Stimulated activated CD4-positive, alpha-beta T cell treated with anti-CD3 and anti-CD28 coated beads, TNF-alpha, amount 100 ng/mL, for 4 hours (primary cell): ENCODE measurements at places on chromosomes 4 and X.

GRCh38 chr4:8616831-8617230 lies 24.3 kb downstream of the CPZ start:
- DNase-seq = no peak

DNA sequence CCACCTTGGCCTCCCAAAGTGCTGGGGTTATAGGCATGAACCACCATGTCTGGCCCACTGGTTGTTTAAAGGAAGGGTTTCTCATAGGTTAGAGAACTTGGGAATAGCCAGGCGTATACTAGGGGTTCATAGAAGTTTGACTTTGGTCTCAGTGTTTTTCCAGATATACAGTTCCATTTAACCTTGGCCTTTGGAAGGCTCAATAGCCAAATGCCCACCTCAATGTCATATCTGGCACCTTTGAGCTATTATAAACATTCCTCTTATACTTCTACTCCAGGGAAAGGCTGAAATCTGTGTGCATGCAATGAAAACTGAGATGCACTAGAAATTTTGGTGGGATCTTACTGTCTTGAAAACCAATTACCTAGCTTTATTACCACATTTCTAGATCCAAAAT lies 47.5 kb upstream of the PROM1 start:
- no peak for DNase-seq

GRCh38 chrX:37383313-37383712 lies 34.1 kb downstream of the PRRG1 start:
- DNase-seq = no peak

DNA sequence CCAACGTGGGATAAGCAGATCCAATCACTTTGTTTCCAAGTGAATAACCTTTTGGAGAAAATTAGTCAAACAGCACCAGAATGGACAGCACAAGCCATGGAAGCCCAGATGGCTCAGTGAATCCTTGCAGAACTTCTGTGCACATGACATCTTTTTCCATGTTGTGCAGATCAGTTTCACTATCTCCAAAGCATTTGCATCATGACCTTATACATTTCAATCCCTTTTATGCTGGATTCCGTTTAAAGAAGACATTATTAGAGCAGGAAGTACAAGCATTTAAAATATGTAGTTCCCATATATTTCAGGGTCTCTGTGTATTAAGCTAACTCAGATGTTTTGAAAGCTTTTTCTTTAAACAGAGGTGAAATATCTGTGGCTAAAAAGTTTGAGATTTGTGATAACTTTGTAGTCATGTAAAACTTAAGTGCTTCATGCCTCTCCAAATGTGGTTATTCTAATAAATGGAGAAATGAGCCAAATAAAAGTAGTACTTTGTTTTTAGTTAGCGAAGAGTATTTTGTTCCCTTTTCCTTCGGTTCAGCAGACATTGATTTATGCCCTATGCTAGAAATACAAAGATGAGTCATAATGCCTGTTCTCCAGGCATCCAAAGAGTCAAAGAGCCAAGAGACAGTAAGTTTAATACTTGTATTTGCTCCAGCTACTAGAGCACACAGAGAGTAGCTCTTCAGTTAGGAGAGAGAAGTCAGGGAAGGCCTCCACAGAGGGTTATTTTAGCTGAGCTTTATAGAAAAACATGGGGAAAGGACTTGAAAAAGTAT lies 39.0 kb downstream of the PLAC8 start:
- no peak for DNase-seq

DNA sequence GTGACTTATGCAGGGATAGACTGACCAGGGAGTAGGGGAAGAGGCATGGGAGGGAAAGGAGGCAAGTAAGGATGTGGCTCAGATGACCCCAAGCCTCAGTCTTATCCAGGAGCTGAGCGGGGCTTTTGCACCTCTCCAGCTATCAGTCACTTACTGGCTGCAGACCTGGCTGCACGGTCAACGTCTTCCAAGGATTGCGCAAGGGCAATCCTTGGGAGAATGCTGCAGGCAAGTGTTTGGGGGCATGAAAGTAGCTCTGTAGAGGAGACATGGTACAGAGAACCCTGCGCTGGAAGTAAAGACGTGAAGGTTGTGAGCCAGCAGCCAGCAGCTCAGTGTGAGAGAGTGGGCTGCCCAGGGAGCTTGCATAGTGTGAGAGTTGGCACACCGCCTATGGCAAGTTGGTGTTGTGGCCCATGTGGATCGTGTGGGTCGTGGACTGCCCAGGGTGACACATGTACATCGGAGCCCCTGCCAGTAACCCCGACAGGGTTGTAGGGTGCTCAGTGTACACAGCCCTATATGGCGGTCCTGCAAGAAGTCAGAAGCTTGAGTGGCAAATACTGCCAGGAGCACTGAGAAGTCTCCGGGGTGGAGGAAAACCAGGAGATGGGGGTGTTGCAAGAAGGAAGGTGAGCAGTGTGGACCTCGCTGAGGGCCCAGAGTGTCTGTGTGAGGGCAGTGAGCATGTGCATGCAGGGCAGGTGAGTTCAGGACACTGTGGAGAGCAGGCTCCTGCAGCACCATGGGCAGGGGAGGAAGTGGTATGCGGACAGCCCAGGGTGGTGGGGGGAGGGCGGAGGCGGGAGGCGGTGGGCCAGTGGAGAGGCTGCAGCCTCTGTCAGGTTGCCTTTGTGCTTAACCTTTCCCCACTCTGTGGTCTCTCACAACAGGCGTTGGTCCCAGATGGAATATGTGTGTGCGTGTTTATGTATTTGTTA lies 50.9 kb downstream of the KIT start:
- DNase-seq = no peak

DNA sequence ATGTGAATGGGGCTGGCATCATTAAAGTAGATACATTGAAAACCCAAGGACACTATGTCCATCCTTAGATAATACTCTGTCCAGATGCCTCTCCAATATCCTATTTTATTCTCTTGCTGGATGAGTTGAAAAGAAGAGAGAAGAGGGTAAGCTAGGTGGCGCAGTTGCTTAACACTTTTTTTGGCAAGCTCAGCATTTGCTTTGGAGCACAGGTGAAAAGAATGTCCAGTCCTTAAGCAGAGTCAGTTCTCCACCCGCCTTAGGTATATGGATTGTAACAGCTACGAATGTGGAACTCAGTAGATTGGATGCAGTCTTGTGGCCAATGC lies 208.4 kb downstream of the NWD2 start:
- DNase-seq = peak; percentile 4

DNA sequence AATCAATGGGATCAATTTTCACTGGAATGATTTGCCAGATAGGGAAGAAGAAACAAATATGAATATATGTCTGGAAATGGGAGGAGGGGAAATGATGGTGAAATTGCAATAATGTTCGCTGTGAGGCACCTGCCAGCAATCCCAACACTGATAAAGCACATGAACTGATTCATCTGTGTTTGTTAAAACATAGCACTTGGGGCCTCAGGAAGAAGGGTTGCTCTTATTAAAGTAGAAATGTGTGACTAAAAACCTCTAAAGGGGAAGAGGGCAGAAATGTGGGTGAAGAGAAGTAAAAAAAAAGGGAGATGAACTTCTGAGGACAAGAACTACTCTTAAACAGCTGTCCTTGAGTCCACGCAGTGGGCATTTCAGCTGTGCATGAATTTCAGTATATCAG lies 101.4 kb downstream of the C4orf51 start:
- no peak for DNase-seq

DNA sequence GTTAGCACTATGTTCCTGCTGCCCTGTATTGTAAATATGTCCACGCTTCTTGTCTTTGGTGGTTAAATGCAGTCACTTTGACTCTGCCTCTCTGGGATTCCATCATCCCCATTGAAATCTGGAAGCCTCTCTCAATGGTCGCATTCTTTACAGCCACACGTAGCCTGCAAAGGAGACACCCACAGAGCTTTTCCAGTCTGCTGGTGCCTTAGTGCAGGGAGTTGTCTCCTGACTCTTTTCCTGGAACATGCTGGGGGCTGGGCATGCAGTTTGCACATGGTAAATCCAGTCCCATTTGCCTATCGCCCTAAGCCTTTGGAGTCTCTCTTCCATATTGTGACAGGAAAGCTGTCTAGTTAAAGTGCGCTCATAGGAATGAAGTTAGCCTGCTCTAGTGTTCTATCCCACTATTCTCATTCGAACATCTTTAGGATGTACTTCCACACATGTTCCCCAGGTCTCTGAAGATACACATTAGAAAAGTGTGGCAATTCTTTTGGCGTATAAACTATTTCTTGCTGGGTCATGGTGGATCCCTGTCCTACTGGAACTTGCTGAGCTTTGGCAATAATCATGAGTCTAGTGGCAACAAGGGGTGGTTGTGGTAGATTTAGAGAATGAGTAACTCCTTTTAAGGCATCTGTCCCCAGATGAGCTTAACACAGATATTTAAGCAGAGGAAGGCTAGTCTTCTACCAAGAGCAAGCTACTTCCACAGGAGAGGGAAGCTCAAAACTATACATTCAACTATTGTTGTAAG lies 33.7 kb downstream of the COQ2 start:
- no peak for DNase-seq

DNA sequence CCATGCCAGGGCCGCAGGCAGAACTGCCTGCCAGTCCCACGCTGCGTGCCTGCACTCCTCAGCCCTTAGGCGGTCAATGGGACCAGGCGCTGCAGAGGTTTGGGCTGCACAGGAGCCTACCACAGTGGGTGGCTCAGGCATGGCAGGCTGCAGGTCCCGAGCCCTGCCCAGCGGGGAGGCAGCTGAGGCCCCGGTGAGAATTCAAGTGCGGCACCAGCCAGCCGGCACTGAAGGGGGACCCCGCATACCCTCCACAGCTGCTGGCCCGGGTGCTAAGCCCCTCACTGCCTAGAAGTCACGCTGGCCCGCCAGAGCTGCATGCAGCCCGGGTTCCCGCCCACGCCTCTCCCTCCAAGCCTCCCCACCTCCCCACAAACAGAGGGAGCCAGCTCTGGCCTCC lies 302.5 kb upstream of the UGT8 start:
- no peak for DNase-seq

DNA sequence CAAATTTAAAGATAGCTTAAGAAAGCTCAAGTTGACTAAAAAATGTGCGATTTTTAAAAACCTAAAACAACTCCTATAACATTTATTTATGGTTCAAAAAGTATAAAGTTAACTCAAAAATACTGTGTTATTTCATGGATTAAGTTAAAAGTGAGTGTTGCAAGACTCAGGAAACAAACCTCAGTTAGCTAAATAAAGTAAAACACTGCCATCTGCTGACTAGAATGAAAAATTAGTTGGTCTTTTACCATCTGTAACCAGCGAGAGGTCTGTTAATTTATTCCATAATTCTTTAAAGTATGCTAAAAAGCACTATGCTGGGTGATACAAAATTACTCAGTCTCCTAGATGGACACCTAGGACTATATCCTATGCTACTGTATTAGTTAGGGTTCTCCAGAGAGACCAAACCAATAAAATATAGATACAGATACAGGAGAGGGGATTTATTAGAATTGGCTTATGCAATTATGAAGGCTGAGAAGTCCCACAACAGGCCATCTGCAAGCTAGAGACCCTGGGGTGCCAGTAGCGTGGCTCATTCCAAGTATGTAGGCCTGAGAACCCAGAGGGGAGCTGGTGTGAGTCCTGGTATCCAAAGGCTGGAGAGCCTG lies 4.9 kb upstream of the WDFY3 start:
- DNase-seq = no peak

DNA sequence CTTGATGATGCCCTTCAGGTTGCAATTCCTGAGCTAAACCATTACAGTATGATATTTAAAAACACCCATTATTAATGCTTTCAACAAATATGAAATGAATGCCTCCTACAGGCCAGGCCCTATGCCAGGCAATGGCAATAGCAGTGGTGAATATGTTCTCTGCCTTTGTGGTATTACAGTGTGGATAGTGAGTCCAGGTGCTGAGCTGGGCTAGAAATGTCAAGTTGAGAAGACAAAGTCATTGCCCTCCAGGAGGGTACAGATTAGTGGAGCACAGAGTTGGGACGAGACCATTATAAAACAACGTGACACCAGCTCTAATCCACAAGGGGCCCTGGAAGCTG lies 81.9 kb downstream of the RBM47 start:
- no peak for DNase-seq

GRCh38 chrX:32893751-32894150 lies 317.6 kb downstream of the DMD start:
- no peak for DNase-seq

DNA sequence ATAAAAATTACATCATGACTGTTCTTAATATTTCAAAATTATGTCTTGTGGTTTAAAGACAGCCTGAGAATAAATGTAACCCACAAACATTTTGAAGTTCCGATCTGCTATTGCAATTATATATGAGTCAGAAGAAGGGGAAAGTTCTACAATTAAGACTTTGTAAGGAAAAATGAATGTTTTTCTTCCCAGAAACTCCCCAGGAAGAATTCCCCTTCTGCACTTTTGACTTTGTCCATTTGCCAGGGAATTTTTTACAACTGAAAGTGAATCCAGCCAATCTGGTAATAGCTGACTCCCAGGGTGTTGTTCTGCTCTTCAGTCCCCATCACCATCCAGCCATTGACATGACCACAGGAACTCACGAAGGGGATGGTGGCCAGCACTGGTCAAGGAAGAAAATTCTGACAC lies 61.6 kb upstream of the NOCT start:
- no peak for DNase-seq

DNA sequence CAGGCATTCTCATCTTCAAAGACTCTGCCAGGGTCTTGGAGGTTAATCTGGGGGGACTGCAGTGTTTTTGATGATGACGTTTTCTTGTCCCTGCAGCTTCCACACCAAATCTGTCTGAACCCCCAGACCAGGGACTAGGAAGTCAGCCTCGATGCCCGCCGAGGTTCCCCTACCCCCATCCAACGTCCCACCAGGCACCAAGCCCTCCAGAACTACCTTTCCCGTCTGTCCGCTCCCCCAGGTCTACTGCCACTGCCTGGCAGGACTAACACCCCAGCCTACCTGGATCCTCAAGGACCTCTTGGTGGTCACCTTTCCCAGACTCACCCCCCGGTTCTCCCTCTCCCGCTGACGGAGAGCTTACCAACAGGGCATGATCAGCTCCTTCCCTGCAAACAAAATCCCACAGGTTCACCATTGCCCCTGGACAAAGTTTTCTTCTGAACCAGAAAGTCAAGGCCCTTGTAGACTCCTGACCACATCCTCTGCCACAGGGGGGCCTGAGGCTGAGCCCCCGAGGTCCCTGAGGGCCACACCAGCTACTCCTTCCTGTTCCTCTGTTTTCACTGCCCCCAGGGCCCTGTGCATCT lies 40.9 kb downstream of the HMX1 start:
- no peak for DNase-seq

DNA sequence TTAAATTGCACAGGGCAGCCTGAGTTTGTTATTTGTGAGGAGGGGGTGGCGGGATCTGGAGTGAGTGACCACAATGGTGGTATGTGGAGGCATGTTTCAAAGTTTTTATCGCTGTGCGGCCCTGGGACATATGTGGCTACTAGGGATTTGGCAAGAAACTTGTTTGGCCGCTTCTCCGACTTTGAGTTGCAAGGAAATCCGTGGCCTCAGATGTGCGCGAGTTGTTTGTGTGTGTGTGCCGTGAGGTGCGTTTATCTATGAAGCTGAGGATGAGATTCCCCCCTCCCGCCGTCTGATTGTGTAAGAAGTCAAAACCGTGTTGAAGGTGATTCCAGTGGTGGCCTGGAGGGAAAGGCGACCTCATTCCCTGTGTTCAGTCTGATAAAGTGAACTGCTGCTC lies 1.4 kb downstream of the JADE3 start:
- DNase-seq = no peak

DNA sequence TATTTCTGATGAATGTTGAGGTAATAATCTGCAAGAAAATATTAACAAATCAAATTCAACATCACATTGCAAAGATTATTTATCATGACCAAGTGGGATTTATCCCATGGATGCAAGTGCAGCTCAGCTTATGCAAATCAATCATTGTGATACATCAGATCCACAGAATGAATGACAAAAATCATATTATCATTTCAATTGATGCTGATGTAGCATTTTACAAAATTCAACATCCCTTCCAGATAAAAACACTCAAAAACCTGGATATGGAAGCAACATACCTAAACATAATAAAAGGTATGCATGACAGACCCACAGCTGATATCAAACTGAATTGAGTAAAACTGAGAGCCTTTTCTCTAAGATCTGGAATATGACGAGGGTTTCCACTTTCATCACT lies 1915.4 kb downstream of the ARAP2 start:
- DNase-seq = no peak
